ENCODE measurements at places on chromosomes 6 and 20.

DNA sequence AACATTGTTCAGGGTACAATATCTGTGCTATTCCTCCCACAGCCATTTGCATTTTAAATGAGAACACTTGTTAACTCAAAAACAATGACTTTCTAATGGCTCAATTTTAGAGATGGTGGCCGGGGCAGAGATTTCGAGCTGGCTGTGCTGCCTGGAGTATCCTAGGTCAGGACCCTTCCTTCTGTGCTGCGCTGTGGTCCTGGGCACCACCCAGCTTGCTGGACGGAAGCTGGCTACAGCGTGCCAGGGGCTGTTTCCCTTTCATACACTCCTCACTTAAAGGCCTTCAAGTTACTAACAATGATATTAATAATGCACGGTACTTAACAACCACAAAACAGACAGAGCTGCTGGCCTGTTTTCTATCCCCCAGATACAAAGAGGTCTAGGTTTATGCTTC is 194.4 kb upstream of the CST7 start:
- DNase-seq = no peak

DNA sequence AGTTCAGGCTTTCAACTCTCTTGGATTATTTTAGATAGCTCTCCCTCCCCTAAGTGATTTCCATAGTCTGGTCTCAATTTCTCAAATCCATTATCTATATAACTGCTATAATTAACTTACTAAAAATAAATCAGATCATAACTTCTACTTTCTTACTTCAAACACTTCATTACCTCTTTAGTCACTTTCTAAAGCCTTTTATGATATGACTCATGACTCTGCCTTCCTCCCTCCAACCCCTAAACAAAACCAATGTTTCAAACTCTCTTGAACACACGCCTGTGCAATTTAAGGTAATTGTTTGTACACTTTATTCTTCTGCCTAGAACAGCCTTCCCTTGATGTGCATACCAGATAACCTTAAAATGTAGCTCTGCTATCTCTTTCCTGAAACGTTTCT is 100.5 kb downstream of the LMBRD1 start:
- no peak for DNase-seq

GRCh38 chr6:1524040-1524480 is 85.7 kb upstream of the FOXC1 start:
- no peak for DNase-seq

DNA sequence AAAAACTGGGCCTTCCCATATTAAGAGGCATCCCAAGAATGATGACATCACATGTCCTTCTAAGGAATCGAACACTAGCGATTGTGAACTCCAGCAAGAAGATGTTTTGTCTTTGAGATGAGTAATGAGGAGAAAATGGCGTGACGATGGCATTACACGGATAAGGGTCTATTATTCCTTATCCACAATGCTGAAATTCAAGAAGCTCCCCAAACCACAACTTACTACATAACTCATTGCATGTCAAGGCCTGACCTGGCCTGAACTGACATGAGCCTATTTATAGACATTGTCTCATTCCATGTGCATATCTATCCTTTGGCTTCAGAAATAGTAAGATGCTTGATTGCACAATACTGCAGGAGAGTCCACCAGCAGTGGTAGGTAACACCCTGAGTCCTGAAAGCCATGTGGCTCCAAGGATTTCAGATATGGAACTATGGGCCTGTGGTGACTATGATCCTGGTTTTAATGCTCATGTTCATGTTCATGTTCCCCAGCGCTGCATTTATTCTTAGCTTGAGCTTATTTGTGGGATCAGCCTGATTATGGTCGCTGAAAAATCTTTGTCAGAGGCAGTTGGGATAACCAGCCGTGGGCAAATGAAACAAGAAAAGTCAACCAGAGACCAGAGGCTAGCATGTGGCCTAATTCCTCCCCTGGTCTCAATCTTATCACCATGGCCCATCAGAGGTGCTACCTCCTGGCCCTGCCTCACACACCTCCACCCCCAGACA is 183.2 kb upstream of the JARID2 start:
- no peak for DNase-seq

GRCh38 chr6:165881806-165882205 is 218.8 kb upstream of the PDE10A start:
- DNase-seq = no peak

GRCh38 chr6:2447931-2448330 is 202.5 kb upstream of the GMDS start:
- DNase-seq = no peak

DNA sequence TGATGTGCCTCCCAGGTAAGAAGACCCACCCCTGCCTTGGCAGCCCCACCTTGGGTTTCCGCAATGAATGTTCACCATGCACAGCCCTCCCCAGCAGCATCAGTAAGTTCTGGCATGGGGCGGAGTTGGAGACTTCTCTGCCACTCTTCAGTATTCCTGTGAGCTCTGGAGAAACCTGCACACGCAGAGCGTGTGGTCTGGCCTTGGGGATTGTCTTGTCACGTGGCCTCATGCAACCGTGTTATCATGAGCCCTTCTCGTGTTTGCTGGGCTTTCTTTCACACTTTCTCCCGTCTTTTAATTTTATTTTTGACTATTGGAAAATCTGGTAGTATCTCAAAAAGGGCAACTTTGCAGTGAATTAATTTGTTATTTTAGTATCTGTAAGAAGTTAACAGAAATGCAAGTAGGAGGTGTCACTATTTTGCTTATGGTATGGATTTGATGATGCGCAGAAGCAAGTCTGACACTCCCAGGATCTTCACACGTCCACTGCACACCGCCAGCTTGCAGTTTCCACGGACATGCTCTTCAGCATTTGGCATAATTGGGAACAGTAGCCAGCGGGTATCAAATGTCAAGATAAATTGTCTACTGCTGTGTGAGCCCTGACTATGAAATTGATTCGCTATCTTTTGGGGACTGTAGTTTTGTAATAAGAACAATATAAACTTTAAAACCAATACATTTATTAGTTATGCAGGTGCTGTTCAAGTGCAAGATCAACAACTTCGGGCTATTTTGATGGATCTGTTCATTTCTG is 463.5 kb downstream of the QKI start:
- no peak for DNase-seq

DNA sequence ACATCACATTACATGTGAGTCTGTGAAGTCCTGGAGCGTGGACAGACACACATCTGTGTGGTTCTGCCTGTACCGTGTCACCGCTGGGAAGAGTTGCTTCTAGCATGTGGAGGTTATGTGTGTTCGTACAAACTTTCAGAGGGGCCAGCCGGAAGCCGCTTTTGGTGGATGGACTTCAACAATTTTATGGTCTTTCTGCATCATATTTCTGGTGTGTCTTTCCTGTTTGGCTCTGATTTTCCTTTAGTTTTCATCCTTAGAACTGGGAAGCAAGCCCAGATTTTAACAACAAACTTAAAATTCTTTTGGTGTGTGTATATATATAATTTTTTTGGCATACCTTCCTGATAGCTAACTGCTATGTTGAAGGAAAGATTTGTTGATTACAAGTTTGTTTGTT is 71.2 kb downstream of the TIAM2 start:
- DNase-seq = no peak

GRCh38 chr6:98463038-98464000 is 371.1 kb upstream of the POU3F2 start:
- DNase-seq = no peak

DNA sequence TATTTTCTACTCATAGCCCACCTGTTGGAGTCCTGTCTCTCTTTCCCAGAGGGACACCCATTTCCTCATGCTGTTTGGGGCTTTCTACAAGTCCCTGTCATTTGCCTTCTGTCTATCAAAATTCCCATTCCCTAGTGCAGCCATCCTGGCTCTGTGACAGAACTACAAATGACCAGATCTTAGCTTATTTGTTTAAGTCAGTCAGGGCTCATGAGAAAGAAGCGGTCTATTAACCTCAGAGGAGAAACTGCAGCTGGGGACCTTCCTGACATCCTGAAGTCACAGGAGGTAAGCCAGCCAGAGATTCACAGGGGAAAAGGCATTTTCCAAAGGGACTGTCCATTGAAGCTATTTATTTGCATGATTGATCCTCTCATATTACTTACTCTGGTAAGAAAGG is 1.7 kb upstream of the COL9A1 start:
- DNase-seq = no peak

GRCh38 chr6:111173341-111173740 is 86.0 kb downstream of the SLC16A10 start:
- no peak for DNase-seq

DNA sequence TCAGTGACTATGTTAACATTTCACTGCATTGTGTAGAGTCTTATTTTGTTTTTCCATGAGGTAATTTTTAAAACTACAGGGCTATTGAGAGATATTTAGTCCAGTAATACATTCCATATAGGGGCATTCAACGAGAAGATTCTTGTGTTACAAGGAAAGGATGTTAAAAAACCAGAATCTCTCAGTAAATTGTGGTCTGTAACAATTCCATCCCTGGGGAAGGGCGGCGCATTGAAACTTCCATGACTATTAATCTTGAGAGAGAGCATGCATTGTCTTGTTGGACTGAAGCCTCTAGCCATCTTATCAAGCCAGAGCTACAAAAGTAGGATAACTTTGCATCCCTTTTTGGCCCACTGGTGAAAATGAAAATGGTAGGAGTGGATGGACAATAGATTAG is 119.7 kb downstream of the BCKDHB start:
- DNase-seq = no peak

DNA sequence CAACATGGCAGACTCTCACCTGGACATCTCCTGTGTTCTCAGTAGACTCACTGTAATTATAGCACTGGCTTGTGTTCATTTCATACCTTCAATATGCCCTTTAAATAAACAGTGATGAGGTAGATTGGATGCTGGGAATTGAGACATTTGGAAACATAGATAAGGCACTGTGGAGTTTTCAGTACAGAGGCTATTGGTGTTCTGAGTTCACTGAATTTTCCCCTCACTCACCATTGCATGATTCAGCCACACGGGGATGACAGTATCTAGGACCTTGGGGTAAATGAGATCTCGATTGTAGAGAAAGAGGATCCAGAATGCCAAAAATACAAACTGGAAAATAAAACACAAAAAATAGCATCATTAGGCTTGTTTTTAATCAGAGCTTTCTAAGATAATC is 12.6 kb downstream of the ADTRP start:
- DNase-seq = no peak

DNA sequence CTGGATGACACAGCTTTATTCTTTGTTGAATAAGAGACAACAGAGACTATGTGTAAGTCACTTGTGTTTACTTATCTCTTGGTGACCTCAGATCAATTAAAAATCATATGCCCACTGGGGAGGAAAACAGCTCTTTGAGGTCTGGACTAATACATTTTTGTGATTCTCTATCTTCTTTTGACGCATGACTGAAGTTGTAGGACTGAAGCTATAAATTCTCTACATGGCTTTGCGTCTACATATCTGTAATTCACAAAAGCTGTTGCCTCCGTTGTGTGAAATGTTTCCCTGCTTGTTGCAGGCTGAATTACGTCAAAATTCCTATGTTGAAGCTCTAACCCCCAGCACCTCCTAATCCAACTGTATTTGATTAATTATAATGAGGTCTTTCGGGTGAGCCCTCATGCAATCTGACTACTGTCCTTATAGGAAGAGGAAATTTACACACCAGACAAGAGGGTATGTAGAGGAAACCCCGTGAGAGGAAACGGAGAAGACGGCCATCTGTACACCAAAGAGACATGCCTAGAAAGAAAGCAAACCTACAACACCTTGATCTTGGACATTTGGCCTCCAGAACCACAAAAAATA is 481.6 kb downstream of the PRKN start:
- DNase-seq = no peak

- no peak for DNase-seq
Measured at GRCh38 chr6:136790411-136791295, 1.6 kb downstream of the MAP3K5 start.

GRCh38 chr6:31681135-31681671 is 336 bp upstream of the LY6G5C start:
- no peak for DNase-seq

DNA sequence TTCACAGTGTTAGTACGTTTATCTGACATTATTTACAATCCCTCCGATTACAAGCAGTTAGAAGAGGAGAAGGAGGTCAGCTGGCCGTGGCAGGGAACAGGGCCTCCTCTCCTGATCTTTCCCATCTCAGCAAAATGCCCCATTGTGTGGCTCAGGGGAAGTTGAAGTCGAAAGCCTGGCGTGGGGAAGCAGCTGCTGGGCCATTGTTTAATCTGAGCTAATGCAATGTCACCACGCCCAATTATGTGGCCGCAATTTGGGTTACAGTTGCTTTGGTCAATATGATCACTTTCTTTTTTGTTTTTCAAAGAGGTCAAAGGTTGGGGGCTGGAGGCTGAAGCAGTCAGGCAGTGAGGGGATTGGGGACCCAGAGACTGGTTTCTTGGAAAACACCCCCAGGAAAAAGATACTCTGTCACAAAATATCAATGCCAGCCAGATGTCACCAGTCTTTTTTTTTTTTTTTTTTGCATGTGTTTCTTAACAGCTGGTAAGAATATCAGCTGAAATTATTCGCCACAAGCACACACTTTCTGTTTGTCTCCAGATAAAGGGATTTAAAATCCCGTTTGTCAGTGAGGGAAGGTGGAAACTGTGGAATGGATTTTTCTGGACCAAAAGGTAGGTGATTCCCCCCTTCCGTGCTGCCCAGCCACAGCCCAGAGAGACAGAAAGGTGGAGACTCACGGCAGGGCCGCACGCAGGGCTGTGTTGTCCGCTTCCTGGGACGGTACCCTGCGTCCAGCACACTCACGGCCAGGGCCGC is 24.6 kb downstream of the DLL1 start:
- DNase-seq = peak; percentile 23

- DNase-seq = no peak
Measured at GRCh38 chr6:51116723-51117122, 298.1 kb downstream of the TFAP2B start.

- no peak for DNase-seq
Measured at GRCh38 chr6:135938576-135939207, 87.2 kb downstream of the PDE7B start.

DNA sequence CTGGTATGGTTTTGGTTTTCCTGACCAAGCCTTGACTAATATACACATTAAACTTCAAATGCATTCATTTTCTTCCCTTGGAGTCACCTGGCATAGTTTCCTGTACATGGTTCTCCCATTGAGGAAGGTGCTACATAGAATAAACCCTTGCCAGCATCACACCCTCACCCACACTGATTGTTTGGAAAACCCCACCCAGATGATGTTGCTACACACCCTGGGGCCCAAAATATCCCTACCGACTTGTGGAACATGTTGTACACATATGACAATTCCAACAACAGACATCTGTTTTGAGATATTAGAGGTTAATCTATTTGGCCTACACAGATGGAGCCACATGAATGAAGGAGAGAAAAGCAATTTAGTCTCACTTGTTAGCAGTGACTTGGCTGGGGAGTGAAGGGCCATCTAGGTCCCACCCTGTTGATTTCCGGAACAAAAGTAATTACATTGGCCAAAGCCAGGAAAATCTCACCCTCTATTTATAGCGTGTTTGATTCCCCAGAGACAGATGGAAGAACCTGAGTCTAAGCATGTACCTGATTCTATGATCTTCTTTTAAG is 606.0 kb upstream of the BTBD3 start:
- DNase-seq = no peak

DNA sequence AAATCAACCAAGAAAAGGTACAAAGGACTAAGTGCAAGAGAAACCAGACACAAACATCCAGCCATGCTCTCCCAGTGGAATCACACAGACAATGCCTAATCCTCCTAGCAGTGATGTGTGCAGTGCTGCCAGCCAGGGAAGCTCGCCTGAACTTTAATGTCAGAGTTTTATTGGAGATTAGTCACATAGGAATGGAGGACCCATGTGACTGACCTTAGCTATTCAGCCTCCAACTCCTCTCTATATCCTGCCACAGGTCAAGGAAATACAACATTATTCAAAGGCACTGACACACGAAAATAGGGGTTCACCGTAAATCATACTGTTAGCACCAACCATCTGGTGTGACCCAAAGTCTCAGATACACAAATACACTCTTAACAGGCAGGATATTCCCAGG is 684.6 kb downstream of the DOK5 start:
- no peak for DNase-seq

Data from NCI-H524 treated with DMSO at 0.1 percent for 48 hours (cell line).